ENCODE measurements at places on chromosomes 5 and 9. TPM values are rescaled to one million over a fixed set of nuclear protein-coding genes. Genes with fewer than 3 reads are reported as not detected.

SPATA6L gene
- not detected for polyA plus RNA-seq

GRCh38 chr9:88998911-88999310 is 7.6 kb downstream of the S1PR3 start:
- H3K4me3 ChIP-seq, result no peak overlapping the region
- no peaks in the 10 kb centered on the region for H3K4me1 ChIP-seq
- DNase-seq, result no peak
- no peaks in the 10 kb centered on the region for H3K27me3 ChIP-seq
- H3K27ac ChIP-seq, result no peak overlapping the region
- H3K36me3 ChIP-seq, result no peaks in the 10 kb centered on the region

- H3K27ac ChIP-seq, result no peak overlapping the region
- no peaks in the 10 kb centered on the region for H3K36me3 ChIP-seq
- no peaks in the 10 kb centered on the region for H3K4me1 ChIP-seq
- H3K4me3 ChIP-seq, result no peak overlapping the region
- no peak for DNase-seq
Observed at GRCh38 chr5:36635721-36636390, 29.4 kb downstream of the SLC1A3 start.

DNA sequence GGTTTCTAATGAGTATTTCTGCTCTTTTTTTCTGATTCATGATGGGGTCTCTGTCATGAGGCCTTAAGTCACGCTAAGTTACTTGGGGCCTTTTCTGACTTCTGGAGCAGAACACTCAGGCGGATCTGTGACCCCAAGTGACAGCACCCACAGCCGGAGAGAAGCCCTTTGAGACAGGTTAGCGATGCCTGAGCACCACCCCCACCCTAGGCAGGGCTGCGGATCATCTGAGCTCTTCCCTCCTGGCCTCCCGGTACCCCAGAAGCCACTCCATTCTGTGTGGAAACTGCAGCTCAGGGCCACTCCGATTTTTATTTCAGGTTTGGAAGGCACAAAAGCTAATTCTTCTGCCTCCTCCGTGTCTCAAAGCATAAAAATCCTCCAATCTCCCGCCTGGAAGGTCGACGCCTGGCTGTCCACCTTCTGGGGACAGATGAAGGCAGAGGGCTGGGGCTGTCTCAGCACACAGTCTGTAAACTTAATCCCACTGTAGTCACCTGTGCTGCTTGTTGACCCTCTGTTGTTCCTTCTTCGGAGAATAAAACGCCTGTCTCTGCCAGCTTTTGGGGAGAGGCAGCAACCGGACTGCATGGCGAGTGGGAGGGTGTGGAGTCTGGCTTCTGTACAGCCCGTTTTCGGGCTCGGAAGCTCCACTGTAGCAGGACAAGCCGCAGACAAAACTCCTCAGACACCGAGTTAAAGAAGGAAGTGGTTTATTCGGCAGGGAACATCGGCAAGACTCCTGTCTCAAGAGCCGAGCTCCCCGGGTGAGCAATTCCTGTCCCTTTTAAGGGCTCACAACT is 88.8 kb downstream of the SPRY4 start:
- peaks cover 3% of the 10 kb centered on the region for H3K4me1 ChIP-seq
- no peaks in the 10 kb centered on the region for H3K36me3 ChIP-seq
- DNase-seq, result no peak
- no peak overlapping the region for H3K27ac ChIP-seq

DNA sequence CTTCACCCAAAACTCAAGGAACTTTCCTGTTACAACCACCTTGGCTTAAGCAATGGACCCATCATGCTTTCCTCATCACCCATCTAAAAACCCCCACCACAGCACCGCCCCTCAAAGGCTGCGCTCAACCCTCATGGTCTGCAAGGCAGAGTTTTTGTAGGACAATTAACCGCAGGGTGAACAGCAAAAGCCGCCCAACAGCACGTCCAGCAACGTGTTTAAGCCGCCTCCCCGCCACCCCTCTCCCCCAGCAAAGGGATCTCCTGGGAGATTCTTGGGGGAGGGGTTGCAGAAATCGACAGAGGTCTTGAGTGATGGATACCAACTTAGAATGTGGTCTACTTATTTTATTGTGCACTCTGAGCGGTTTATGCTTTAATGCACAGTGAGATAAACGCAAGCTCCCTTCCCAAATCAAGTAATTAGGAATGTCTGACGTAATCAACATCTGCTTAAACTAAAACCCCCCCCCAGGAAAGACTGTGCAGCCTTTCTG is 1.9 kb downstream of the ROR2 start:
- no peak for DNase-seq
- no peak overlapping the region for H3K4me3 ChIP-seq
- peaks cover 7% of the 10 kb centered on the region for H3K4me1 ChIP-seq
- peaks cover 21% of the 10 kb centered on the region for H3K27me3 ChIP-seq
